Mesenchymal stem cell (in vitro differentiated cells and primary cell): ENCODE measurements at places on chromosomes 7 and 10.

- no peak for DNase-seq
Measured at GRCh38 chr10:100904917-100905316, 7.8 kb upstream of the SLF2 start.

- no peak for DNase-seq
Measured at GRCh38 chr7:104978460-104978859, 35.5 kb upstream of the KMT2E start.

DNA sequence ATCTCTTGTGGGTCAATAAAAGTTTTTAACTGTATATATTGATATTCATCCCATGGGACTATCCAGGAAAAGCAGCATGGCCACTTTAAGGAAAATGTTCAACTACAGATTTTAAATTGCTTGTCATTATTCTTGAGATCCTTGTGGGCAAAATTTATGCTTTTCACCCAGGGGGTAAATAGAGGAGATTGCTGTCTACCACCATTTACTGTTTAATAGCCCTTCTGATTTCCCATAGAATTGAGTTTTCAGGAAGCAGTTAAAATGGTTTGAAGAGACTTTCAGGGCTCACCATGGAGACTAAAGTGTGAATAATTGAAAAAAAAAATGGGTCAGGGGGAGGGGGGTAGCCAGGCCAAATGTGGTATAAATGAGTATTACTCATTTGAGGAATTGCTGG is 901.1 kb upstream of the POT1 start:
- no peak for DNase-seq

GRCh38 chr7:8637322-8637721 is 203.9 kb downstream of the NXPH1 start:
- no peak for DNase-seq

- DNase-seq = no peak
Measured at GRCh38 chr10:11180228-11180627, 162.6 kb downstream of the CELF2 start.
